Naive thymus-derived CD4-positive, alpha-beta T cell (primary cell): ENCODE measurements at places on chromosomes 12 and 14.

- DNase-seq: no peak
Observed at GRCh38 chr12:57092876-57093414, 4.0 kb downstream of the NAB2 start.

DNA sequence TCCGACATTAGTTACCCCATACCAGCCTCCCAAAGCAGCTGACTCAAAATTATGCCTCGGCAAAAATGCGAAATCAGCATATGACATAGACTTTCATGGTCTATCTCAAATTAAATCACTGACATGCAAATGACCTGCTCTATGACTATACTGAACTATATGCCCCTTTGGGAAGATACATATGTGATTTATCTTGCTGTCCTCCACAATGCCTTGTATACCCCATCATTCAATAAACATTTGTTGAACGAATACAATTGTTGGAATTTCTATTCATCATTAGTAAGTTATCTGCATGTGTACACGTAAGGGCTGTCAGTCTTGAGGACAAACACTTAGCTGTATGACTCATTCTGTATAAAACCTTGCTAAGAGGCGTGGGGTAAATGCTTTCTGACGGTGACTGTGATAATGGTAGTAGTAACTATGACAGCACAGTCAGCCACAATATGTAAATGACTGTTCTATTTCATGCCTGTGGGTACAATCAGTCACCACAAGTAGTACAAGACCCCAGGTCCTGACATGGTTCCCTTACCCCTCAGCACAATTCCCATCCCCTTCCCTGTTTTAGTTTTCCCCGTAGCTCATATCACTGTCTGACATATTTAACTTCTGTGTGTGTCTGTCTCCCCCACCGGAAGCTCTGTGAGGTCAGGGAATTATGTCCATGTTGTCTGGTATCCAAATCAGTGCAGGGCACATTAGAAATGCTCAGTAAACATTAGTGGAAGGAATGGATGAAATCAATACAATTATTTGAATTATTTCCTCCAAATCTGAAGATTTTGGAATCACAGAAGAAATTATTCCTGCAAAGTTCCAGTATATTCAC lies 42.8 kb downstream of the STXBP6 start:
- DNase-seq: no peak

GRCh38 chr14:56159066-56159465 lies 40.9 kb downstream of the PELI2 start:
- no peak for DNase-seq

GRCh38 chr12:108232565-108232964 lies 103.5 kb downstream of the WSCD2 start:
- no peak for DNase-seq

DNA sequence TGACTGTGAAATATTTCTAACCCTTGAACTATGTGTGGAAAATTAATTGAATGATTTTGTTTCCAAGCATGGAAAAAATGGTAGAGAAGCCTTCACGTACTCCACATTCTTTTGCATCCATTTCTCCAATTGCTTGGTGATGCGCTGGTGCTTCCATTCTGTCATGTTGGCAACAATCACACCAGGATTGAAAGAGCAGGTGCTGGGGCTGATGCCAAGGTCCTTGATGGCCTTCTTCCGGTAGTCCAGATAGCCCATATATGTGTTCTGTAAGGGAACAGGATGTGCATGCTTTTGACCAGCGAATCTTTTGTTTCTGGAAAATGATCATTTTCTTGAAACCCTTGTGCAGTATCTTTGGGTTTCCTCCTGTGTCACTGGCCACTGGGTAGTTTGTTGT lies 28.6 kb downstream of the TDG start:
- DNase-seq: no peak

GRCh38 chr14:46399049-46399448 lies 252.5 kb downstream of the RPL10L start:
- no peak for DNase-seq

DNA sequence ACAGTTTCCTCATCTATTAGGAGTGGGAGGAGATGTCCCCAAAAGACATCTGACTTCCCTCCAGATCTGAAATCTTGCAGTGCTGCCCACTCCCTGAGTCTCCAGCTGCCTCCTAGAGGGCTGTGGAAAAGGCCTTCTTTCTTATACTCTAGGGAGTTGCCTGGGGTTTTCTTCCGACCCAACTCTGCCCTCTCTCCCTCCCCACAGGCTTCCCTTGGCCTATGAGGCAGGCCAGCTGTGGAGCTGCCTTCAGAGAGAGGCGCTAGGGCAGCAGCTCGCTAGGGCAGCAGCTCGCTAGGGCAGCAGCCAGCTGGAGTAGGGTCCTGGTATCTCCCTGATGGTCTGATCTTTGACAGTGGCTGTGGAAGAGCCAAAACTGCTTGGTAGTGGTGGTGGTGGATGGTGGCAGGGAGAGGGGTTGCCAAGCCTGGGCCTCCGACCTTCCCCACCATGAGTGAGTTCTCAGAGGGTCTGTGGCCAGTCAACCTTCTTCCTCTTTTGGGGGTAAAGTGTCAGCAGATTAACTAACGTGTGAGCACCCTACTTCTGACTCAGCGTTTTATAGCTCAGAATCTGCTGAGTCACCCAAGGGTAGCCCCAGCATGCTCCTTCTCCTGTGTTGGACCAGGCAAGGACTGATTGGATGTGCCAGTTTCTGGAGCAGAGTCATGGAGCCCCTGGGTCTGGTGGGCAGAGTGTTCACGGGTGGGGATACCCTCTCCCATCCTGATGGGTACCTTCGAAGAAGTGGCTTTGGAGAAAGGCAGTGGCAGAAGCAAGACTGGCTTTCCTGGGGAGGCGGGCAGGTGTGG lies 2.3 kb downstream of the SLC48A1 start:
- DNase-seq: no peak

DNA sequence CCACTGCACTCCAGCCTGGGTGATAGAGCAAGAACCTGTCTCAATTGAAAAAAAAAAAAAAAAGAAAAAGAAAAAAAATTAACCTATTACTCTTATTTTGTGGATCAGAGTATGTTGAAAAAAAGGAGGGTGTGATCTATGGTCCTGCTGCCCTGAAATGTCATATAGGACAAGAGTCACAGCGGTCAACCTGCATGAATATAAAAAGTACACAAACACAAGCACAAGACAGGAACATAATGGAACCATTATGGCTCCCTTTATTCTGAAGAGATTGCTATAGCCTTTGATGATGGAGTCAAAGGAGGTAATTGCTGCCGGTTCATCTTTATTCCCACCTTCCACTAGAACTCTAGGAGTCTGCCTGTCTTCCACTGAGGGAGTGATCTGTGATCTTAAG lies 96.9 kb downstream of the NTN4 start:
- no peak for DNase-seq

DNA sequence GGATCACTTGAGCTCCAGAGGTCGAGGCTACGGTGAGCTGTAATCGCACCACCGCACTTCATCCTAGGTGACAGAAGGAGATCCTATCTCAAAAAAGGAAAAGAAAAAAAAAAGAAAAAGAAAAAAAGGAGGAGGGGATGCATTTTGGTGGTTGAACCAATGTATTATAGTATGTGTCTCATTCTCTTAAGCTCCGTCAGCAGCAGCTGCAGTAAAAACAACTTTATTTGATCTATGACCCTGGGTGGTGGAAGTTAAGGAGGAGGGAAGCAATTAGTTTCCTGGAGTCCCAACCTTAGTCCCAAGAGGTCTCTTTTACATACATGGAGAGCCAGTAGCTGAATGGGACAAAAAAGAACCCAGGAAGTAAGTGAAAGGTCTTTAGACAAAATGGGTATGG lies 26.8 kb upstream of the APOF start:
- DNase-seq: no peak

DNA sequence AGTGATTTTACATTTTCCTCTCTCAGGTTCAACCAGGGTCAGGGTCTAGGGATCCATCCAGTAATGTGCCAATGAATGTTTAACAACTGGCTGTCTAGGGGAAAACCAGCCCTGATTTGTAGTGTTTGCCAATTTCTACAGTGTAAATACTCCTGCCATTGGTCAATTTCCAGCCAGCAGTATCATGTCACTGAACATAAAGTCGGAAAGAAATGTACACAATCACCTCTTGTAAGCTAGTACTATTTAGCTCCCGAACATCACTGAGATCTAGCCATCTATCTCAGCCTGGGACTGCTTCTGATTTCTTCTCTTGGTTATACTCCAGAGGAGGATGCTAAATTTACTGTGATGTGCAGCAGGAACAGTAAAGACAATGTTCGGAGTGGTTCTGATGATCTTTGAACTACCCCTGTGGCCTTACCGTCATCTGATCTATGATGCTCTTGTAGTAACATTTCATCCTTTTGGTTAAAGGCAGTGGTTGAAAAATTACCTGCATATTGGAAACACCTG lies 36.7 kb upstream of the EGLN3 start:
- no peak for DNase-seq

- DNase-seq: no peak
Observed at GRCh38 chr14:64174922-64175782, 119.0 kb downstream of the ESR2 start.

DNA sequence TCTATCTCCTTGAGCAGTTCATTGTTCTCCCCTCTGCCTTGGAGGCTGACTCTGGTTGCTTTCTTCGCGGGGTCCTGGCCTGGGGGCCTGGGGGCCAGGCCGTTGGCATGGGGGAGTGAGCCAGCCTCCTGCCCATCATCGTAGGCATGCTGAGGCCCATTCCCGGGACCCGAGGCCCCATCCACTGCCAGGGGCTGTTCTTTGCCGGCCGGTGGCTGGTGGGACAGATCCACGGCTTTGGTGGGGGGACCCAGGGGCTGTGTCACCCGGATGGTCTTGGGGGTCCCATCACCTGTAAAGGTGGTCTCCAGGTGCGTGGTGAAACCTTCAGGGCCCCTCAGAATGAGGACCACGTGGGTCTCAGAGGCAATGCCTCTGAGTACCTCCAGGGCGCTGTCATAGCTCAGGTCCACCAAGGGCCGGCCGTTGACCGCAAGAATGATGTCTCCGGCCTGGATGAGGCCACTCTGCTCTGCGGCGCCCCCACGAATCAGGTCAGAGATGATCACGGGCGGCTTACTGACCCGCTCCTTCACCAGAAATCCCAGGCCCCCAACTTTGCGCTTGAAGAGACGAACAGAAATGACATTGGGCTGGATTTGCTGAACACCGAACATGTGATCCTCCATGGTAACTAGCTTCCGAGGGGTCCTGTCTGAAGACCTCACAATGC lies 30.8 kb downstream of the NOS1 start:
- no peak for DNase-seq

DNA sequence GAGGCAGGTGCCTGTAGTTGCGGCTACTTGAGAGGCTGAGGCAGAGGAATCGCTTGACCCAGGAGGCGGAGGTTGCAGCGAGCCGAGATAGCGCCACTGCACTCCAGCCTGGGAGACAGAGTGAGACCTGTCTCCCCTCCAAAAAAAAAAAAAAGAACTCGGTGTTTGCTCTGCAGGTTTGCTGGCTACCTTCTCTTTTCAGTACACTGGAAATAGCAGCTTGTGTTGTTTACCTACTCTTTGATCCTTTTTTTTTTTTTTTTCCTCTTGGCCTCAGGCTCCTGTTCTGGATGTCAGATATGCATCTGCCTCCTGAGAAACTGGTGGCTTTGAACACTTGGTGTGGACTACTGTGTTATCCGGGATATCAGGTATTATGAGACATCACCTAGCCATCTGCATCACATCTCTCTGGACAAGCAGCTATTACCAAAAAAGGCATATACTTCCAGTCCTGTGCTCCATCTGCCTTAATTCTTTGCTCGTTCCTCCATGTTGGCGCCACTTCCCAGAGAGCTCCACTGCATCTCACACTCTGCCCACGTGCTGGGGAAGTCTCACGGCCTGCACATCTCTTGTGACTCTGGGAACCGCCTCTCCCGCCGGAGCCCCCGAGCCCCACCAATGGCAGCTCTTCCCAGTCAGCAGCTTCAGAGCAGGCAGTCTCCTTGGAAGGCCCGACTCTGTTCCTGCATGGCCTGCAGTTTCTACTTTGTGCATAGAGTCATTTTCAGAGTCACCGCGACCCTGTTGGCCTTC lies 50.9 kb upstream of the TRAF3 start:
- no peak for DNase-seq

DNA sequence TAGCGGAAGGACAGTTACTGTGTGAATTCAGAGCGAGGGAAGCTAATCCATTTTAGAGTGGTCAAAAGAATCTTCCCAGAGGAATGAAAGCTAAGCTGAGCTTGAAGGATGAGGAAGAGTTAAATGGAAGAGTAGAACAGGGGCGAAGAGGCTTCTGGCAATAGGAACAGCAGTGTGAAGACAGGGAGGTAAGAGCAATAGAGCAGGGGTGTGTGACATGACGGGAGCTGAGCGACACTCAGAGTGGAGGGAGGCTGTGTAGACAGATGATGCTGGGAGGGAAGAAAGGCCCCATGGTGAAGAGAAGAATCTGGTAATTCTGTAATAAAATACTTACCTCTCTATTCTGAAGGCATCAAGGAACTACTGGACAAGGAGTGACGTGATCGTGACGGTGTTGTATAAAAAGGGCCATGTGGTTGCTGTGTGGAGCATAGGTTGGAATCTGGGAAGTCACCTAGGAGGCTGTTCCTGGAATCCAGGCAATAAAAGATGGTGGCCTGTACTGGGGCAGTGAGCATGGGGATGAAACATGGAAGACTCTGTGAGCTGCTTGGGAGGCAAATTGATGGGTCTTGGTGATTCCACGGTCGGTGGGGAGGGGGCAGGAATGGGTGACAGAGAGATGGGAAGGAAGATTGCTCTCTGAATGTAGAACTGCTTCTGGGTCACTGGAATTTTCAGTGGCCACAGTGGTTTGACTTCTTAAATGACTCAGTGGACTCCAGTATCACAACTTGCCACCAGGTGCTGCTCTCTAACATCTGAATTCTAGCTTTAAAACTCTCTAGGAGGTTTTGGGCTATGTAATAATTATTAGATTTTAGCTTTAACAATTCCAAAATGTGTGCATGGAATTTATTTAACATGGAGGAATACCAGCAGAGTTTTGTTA lies 164.1 kb downstream of the ATP23 start:
- no peak for DNase-seq

DNA sequence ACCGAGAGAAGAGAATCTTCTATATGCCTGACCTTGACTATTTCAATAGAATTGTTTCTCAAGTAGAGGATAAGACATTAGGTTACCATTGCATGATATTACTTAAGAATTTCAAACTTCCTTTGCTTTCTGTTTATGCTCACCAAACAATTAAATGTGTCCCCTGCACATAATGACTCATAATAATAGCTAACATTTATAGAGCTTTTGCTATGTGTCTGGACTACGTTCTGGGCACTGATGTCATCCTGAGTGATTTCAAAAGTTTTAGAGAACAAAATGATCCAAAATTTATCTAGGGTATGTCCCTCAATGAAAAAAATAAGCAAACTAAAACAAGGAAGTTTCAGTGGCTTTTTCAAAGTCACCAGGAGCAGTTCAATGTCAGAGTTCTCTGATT lies 38.8 kb downstream of the SLC15A5 start:
- DNase-seq: no peak

DNA sequence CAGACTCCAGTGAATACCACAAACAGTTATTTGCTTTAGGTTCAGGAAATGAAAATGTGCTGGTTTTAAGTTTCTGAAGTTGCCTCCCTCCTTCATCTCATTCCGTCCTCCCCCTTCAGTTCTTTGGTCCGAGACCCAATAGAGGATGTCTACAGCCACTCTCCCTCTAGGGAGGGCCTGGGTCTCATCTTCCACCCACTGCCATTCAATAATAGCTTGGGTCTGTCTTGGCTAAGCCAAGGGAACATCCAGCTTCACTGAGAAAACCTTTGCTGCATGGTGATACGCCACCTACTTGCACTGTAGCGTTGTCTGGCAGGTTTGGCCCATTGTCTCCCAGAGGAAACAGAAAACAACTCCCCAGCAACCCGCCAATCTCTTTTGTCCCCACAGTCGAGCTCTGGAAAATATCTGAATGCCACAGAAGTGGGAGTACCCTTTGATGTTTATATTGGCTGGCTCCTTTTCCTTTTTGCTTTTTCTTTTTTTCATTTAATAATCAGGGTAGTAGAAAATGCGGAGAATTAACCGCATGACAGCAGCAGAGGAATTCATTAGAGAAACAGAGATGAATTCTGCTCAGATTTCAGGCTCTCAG lies 380.1 kb downstream of the RAD51B start:
- no peak for DNase-seq
